Fibroblast of lung (primary cell): ENCODE measurements at places on chromosomes 3 and 15. TPM values are rescaled to one million over a fixed set of nuclear protein-coding genes. Genes with fewer than 3 reads are reported as not detected.

DNA sequence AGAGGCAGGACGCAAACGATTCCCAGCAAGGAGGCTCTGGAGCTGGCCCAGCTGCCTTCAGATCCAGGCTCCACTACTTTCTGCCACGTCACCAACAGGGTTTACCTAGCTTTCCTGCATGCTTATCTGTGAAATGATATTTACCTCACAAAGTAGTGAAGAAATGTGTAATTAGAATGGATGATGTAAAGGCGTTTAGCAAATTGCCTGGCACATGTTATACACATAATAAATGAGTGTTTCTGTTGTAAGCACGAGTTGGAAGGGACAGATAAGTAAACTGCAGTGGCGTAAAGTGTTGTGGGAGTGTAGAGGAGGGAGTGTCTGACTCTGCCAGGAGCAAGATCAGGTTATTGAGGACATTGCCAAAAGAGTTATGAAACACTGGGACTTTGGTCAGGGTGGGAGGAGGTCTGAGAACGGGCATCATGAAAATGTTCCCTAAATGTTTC lies 3.5 kb upstream of the CHAC1 start:
- H3K27ac ChIP-seq = no peak overlapping the region
- DNase-seq = no peak
- no peak overlapping the region for H3K4me3 ChIP-seq
- H3K36me3 ChIP-seq = no peaks in the 10 kb centered on the region

GRCh38 chr3:127015282-127016042 lies 32.5 kb downstream of the PLXNA1 start:
- H3K27ac ChIP-seq = no peak overlapping the region
- peak; percentile 9 for DNase-seq
- H3K36me3 ChIP-seq = peaks cover 35% of the 10 kb centered on the region
- H3K4me3 ChIP-seq = no peak overlapping the region
- H3K27me3 ChIP-seq = no peaks in the 10 kb centered on the region

Gene EPHA3
- 0.26 and 0.99 TPM in 2 replicates for total RNA-seq

Gene GASK1A
- 1.8 and 5.4 TPM in 2 replicates for total RNA-seq

- no peak overlapping the region for H3K27ac ChIP-seq
- DNase-seq = no peak
- no peak overlapping the region for H3K4me3 ChIP-seq
- H3K4me1 ChIP-seq = no peaks in the 10 kb centered on the region
- no peaks in the 10 kb centered on the region for H3K27me3 ChIP-seq
Measured at GRCh38 chr3:106529738-106530137, 660.9 kb upstream of the CBLB start.
